ENCODE measurements at places on chromosomes 7 and 10.
A peak's percentile ranks its signal among the peaks of the same experiment; 100 is the strongest.

- DNase-seq, result no peak
Measured at GRCh38 chr7:70237831-70238575, 639.7 kb downstream of the AUTS2 start.

- DNase-seq, result no peak
Measured at GRCh38 chr10:72370201-72370722, 15.5 kb upstream of the DNAJB12 start.

- no peak for DNase-seq
Measured at GRCh38 chr7:104929921-104930320, 84.1 kb upstream of the KMT2E start.

DNA sequence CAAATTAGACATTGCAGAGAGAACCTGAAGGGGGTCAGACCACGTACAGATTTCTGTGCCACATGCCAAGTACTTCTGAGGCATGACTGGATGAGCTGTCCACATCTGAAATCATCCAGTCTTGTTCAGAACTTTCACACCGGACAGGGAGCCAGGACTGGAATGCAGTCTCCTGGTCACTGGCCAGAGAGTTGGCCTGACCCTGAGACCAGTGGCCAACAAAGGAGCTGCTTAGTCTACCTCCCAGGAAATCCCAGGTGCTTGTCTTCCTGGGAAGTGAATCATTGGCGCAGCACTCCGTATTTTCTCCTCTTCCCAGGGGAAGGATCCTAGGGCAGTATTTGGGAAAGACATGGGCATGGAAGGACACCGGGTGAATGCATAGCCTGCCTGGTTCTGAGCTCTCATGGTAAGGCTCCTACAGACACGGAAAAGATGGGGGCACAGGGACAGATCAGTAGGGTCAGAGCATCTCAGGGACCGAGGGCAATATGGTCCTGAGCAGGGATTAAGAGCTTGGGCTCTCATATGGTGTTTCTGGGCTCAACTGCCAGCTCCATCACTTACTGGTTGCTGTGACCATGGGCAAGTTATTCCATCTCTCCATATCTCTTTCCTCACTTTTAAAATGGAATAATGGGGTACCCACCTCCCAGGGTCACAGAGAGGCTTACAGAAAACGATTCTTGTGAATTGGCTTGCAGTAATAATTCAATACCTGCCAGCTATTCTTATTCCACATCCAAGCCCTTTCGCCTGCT is 1.3 kb upstream of the SCD start:
- DNase-seq, result peak; percentile 44

- no peak for DNase-seq
Measured at GRCh38 chr7:106572394-106573124, 88.4 kb downstream of the CCDC71L start.

GRCh38 chr10:119285495-119286267 is 78.3 kb downstream of the GRK5 start:
- no peak for DNase-seq

GRCh38 chr10:99782447-99783286 is at the start of gene ABCC2:
ABCC2 (plus strand) TSS chr10:99782640; CDS start chr10:99782845, 205 bp downstream.
- no peak for DNase-seq

GRCh38 chr10:11272915-11273389 is 255.3 kb downstream of the CELF2 start:
- no peak for DNase-seq

DNA sequence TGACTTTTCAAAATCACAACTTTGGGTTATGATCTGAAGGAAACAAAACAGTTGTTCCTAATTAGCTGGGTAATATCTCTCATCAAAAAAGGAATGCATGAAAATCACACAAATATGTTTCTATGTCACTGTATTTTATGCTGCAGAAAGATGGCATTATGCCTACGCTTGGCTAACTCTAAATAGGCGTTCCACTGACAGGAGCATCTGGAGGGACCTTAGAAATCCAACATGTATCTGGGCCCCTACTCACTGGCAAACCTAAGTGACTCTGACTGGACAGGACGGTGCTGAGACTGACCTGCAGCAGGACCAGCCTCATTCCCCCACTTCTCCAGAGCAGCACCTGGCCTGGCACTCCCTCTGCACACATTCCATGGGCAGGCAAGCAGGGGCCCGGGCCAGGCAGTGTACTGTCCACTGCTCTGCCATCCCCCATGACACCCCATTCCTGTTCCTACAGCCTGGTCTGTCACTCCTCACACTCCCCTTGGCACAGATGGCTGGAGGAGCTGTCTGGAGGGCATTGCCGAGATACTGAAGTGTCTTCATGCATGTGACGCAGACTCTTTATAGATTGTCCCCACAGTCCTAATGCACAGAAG is 2.6 kb upstream of the MYL7 start:
- DNase-seq, result no peak

- DNase-seq, result no peak
Measured at GRCh38 chr7:94561841-94562514, 52.4 kb downstream of the CASD1 start.

- DNase-seq, result no peak
Measured at GRCh38 chr10:120539076-120539475, 82.0 kb downstream of the PLPP4 start.

- no peak for DNase-seq
Measured at GRCh38 chr10:123995461-123996131, 97.8 kb downstream of the CHST15 start.

- DNase-seq, result no peak
Measured at GRCh38 chr7:135509589-135509838, 388 bp downstream of the CNOT4 start.

DNA sequence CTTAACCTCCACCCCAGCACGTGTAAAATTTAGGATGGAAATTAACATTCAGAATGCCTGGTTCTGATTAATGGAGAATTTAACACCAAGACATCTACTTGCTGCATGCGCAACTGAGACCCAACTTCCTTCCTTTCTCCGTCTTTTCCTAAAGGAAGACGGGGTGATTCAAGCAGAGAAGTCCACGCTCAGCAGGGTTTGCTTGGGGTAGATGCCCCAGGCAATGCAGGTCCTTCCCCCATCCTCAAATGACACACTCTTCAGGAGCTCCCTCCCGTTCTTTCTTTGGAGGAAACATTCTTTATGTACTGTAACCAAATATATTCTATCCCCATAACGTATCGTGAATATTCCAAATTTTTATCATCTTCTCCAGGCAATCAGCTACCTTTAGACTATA is 47.0 kb downstream of the FAM171A1 start:
- no peak for DNase-seq

GRCh38 chr10:28432210-28432676 is 100.7 kb upstream of the WAC start:
- peak; percentile 62 for DNase-seq
